Stimulated activated CD4-positive, alpha-beta T cell treated with anti-CD3 and anti-CD28 coated beads, TNF-alpha, amount 100 ng/mL, for 24 hours (primary cell): ENCODE measurements at places on chromosomes 6 and 20.

DNA sequence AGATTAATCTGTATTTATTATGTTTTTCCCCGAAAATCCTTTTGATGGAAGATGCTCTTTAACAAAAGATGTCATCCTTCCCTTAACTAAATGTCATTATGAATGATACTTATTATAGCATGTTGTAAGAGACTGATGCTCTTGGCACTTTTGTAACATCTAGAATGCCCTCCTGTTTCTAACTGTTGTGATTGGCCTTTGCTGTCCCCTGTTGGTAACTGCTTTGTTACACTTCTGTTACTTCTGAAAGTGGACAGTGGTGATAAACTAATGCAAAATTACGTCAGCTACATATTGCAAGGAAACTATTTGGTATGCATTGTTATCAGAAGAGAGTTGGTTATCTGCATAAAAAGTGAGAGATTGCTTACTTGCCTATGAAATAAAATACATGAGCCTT lies 5.8 kb downstream of the TTK start:
- no peak for DNase-seq

DNA sequence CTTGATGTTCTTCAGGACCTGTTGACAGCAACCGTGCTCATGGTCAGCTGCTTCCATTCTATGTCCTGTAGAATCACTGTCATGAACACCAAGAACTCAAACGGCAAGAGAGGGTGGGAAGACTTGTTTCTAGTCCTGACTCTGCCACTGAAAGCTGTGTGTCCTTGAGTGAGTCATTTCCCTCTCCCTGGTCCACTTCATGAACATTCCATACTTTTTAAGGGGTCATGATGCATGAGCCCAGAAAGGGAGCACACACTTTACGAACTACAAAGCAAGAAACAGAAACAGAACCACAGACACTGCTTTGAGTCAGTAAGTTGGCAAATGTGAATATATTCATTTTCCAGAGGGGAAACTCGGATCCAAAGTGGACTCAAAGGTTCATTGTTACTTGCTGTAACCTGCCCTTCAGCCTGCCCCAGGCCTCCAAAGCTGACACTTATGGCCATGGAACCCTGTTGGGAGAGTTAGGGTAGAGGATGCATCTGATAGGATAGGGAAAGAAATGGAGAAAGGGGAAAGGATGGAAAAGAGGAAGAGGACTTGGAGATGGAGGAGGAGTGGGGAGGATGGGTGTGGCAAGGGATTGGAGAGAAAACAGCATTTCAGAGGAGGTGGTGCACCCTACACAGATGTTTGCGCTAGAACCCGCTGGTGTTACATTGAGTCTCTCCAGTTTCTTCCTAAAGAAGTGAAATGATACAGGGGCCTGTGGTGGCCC lies 129.8 kb downstream of the FOXO3 start:
- no peak for DNase-seq

- DNase-seq = no peak
Observed at GRCh38 chr20:18223409-18223808, 64.9 kb upstream of the ZNF133 start.

DNA sequence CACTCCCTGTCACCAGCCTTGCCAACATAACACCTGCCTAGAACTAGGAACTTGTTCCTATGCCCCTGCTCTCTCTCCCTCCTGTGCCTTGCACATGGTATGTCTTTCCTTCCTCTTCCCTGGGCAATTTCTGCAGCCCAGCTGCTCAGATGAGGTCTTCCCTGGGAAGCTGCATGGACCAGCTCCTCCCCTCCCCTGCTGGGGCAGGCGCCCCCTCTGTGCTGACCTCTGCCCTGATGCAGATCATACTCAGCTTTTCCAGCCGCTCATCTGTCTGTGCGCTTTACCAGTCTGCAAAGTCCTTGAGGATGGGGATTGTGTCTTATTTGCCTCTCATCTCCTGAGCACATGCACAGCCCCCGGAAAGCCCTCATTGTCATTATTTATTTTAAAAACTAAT lies 161.8 kb downstream of the SCML4 start:
- no peak for DNase-seq

- DNase-seq = no peak
Observed at GRCh38 chr6:16130932-16131387, 2.1 kb downstream of the MYLIP start.

GRCh38 chr6:52063584-52064344 lies 23.6 kb downstream of the PKHD1 start:
- peak; percentile 57 for DNase-seq

- no peak for DNase-seq
Observed at GRCh38 chr6:71126506-71126905, 162.1 kb upstream of the OGFRL1 start.

DNA sequence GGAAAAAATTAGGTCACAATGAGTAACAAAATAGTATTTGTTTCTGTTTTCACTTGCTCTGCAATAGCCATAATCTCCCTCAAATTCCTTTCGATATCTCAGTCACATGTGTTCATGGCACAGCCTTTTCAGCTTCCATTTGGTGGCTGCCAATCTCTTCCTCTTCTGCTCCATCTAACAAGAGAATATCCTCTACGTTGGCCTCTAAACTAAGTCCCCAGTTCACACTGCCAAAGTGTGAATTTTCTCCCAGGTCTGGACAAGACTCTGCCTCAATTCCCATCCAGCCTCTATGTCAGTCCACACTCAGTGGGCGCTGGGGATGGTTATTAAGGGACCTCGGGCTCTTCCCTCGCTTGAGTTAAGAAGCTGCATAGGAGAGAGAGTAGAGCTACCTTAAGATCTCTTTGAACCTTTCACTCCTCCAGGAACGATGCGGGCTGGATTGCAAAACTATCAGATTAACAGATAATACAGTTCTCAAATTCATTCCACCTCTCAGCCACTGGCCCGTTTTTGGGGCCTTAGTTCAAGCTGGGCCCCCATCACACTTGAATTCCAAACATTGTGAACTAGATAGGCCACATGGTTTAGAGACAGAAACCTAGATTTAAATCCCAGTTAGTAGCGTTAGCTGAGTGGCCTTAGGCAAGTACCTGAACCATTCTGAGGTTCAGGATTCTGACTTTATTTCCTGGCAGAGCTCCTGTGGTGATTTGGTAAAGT lies 250.2 kb upstream of the QKI start:
- no peak for DNase-seq

GRCh38 chr6:11179088-11179418 lies 53.4 kb downstream of the NEDD9 start:
- DNase-seq = no peak

GRCh38 chr6:39449022-39449421 lies 126.5 kb upstream of the KCNK16 start:
- DNase-seq = no peak

GRCh38 chr20:32144898-32145662 lies 35.6 kb downstream of the TM9SF4 start:
- DNase-seq = no peak
